ENCODE measurements at places on chromosomes 12 and 14. TPM values are rescaled to one million over a fixed set of nuclear protein-coding genes. Genes with fewer than 3 reads are reported as not detected.
A peak's percentile ranks its signal among the peaks of the same experiment; 100 is the strongest.

DNA sequence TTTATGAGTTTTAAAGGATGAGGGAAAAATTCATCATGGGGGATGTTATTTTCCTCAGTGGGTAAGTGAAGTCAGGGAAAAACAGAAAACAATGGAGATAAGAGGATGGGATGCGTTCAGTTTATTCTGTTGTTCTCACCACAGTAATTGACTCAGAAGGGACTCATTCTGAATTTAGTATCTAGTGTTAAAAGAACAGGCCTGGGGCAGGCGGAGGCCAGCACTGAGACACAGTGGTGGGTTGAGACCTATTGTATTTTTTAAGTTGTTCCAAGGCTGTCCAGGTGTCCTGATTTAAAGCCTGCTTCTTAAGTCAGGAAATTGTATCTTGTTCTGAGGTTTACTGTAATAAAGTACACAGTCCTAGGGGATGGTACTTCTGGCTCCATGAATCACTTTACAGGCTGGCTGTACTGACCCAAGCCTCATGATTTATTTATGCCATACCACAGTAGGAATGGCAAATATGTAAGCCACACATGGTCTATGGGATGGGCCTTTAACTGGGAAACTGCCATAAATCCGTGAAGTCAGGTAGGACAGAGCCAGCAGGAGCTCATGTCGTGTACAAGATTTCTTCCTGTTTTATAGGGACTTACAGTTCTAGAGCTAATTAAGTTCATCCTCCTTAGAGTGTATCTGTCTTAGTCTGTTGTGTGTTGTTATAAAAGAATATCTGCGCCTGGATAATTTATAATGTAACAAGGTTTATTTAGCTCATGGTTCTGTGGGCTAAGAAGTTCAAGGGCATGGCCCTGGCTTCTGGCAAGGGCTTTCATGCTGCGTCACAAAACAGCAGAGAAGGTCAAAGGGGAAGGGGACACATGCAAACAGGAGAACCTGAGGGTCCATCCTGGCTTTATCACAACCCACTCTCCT is 244.1 kb downstream of the FBXL14 start:
- H3K27me3 ChIP-seq, result no peaks in the 10 kb centered on the region
- peaks cover 15% of the 10 kb centered on the region for H3K4me1 ChIP-seq
- H3K36me3 ChIP-seq, result no peaks in the 10 kb centered on the region

DNA sequence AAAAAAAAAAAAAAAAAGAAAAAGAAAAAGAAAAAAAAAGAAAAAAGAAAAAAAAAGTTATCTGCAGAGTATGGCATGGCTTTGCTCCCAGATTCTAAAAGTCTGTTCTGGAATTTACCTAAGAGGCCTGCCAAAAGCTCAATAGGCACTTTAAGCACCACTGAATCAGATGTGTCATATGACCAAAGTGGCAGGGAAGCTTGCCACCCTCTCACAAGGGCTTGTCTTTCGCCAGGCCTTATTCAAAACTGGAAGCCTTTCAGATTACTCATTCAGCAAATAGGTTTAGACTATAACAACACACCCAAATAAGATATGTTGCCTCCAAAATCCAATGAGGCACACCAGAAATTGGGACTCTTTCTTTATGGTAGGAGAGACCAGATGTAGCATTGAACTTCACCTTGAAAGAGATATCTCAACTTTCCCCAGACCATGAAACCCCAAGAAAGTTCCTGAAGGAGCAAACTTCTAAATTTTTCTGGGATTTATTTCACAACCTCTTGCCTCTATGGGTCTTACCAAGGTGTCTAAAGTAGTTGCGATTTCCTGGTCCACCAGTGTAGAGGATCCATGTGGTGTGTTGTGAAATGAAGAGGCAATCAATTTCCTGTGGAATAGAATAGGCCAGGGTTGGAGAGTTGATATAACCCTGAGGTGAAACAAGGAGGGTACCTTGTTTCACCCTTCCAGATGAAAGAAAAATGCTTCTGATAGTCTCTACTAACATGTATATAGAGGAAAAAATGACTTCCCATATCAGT is 218.8 kb downstream of the DAD1 start:
- H3K4me1 ChIP-seq, result peaks cover 12% of the 10 kb centered on the region
- no peak overlapping the region for H3K27ac ChIP-seq
- no peaks in the 10 kb centered on the region for H3K27me3 ChIP-seq
- no peaks in the 10 kb centered on the region for H3K36me3 ChIP-seq
- no peak overlapping the region for H3K4me3 ChIP-seq

GRCh38 chr12:39417916-39418315 is 25.0 kb downstream of the KIF21A start:
- no peak overlapping the region for H3K27ac ChIP-seq
- no peak for DNase-seq
- no peak overlapping the region for H3K4me3 ChIP-seq
- H3K4me1 ChIP-seq, result no peaks in the 10 kb centered on the region

GRCh38 chr12:83575326-83575725 is 888.6 kb downstream of the TMTC2 start:
- no peaks in the 10 kb centered on the region for H3K36me3 ChIP-seq
- DNase-seq, result no peak
- H3K4me3 ChIP-seq, result no peak overlapping the region
- peaks cover 9% of the 10 kb centered on the region for H3K4me1 ChIP-seq
- H3K27ac ChIP-seq, result no peak overlapping the region
- H3K27me3 ChIP-seq, result no peaks in the 10 kb centered on the region

- H3K4me1 ChIP-seq, result no peaks in the 10 kb centered on the region
- no peak for DNase-seq
- no peaks in the 10 kb centered on the region for H3K36me3 ChIP-seq
- H3K27ac ChIP-seq, result no peak overlapping the region
- no peak overlapping the region for H3K4me3 ChIP-seq
- H3K27me3 ChIP-seq, result no peaks in the 10 kb centered on the region
Observed at GRCh38 chr14:106228541-106229158, 702.3 kb downstream of the TMEM121 start.

DNA sequence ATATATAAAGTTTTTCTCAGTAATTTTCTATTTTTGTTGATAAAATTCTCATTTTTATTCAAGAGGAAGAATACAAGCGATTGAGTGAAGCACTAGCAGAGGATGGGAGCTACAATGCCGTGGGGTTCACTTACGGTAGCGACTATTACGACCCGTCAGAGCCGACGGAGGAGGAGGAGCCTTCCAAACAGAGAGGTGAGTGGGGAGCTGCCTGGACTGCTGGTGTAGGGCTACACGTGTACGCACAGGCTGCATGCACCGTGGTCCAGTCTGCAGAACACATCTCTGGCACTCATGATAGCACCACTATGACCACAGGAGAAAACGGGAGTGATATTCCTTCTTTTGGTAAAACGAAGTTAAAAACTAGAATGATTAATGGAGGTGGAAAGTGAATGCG is 3.9 kb downstream of the SFSWAP start:
- no peak for DNase-seq
- H3K27me3 ChIP-seq, result no peaks in the 10 kb centered on the region
- peaks cover 11% of the 10 kb centered on the region for H3K4me1 ChIP-seq
- H3K4me3 ChIP-seq, result no peak overlapping the region
- H3K27ac ChIP-seq, result no peak overlapping the region
- H3K36me3 ChIP-seq, result peaks cover 21% of the 10 kb centered on the region

DNA sequence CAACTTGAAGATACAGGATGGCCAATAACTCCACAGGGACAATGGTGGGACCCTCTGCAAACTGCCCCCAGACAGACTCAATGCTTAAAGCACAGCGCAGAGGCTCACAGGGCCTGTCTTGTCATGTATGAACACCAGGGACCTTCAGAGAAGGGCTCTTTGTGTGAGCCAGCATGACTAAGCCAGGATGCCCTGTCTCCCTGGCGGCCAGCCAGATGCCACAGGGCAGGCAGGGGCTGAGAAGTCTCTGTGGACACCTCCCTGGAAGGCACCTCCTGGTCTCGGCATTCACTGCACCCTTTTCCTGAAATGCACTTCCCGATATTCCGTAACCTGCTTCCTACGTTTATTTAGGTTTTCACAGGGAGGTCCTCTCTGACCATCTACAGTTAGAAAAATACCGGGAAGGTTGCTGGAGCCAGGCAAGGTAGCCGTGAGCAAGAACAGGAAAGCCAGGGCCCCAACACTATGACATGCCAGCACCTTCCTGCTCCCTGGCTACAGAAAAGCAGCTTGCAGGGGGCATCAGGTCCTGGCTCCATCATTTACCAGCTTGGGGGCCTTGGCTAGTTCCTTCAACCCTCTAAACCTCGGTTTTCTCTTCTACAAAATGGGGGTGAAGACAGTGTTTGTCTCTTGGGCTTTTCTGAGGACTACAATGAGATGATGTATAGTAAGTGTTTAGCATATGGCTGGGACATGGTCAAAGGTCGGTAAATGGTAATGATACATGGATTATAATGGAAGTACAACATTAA is 65.0 kb downstream of the PITPNM2 start:
- peaks cover 36% of the 10 kb centered on the region for H3K4me1 ChIP-seq
- peak; percentile 89 for DNase-seq
- H3K27ac ChIP-seq, result no peak overlapping the region
- H3K36me3 ChIP-seq, result no peaks in the 10 kb centered on the region
- no peak overlapping the region for H3K4me3 ChIP-seq

GRCh38 chr12:51051787-51052186 is 3.7 kb downstream of the LETMD1 start:
- H3K4me3 ChIP-seq, result no peak overlapping the region
- no peak overlapping the region for H3K27ac ChIP-seq
- no peaks in the 10 kb centered on the region for H3K27me3 ChIP-seq
- peaks cover 20% of the 10 kb centered on the region for H3K4me1 ChIP-seq

GRCh38 chr12:121038861-121039668 is at the start of gene OASL:
OASL (minus strand) TSS chr12:121039246; CDS start chr12:121038971, 275 bp downstream.
- H3K36me3 ChIP-seq, result no peaks in the 10 kb centered on the region
- H3K4me3 ChIP-seq, result peak within 1 kb of the TSS; percentile 73

- DNase-seq, result no peak
- H3K4me3 ChIP-seq, result no peak overlapping the region
- no peak overlapping the region for H3K27ac ChIP-seq
- H3K4me1 ChIP-seq, result no peaks in the 10 kb centered on the region
Observed at GRCh38 chr12:20006871-20007730, 361.2 kb upstream of the PDE3A start.

DNA sequence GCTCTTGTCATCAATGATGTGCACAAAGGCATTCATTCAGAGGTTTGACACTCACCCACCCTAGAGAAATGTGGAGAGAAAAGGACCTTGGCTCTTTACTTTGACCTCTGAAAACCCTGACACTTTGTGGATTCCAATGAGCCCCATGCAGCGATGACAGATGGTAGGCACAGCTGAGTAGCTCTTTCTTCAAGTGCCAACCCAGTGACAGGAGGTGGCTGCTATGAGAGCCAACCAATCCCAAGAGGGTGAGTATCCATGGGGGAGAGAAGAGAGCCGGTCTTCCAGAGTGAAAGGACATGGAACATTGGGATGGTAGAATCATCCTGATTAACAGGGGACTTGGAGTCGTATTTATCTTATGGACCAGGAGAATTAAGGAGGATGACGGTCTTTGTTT is 17.8 kb downstream of the SLC8A3 start:
- H3K27me3 ChIP-seq, result peaks cover 3% of the 10 kb centered on the region
- no peak for DNase-seq
- no peak overlapping the region for H3K27ac ChIP-seq
- no peaks in the 10 kb centered on the region for H3K4me1 ChIP-seq
- no peaks in the 10 kb centered on the region for H3K36me3 ChIP-seq
- H3K4me3 ChIP-seq, result no peak overlapping the region

DNA sequence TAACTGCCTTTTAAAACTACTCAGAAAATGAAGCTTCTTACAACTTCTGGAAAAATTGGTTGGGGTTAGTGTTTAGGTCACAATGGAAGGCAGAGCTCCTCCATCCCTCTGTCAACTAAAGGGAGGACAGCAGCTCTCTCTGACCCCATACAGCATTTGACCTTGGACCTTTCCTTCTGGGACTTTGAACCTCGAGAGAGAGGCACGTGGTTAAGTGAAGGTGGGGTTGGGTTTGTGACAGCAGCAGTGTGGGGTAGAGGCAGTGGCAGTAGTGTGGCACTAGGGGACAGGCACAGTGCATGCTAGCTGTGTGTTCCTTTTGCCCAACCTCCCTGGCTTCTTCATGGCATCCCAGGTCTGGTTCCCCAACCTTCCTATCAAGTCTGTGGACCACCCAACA is 9.4 kb upstream of the C12orf75 start:
- DNase-seq, result no peak
- H3K4me1 ChIP-seq, result peaks cover 11% of the 10 kb centered on the region
- no peaks in the 10 kb centered on the region for H3K27me3 ChIP-seq
- no peak overlapping the region for H3K4me3 ChIP-seq

DNA sequence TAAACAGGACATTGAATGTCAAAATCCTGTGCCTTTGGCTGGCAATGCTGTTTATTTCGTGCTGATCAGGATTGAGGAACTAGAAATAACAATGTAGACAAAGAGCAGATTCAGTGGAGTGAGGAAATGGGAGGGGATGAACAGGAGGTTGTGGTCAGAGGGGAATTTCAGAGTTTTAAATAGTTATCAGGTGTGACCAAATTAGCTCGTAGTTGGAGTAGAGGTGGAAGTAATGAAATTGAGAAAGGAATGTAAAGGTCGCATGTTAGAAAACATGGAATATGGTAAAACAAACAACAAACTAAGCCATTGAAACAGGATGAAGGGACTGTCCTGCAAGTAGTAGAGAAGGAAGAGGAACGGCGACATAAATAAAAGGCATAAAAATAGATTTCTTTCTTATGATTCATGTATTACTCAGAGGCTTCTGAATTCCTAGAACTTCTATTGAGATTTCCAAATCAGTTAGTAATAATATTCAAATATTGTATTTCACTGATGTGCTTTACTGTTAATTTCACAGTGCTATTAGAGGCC is 9.5 kb upstream of the SAV1 start:
- peak overlapping the region; percentile 84 for H3K27ac ChIP-seq
- H3K27me3 ChIP-seq, result no peaks in the 10 kb centered on the region
- peaks cover 38% of the 10 kb centered on the region for H3K4me1 ChIP-seq

- H3K36me3 ChIP-seq, result no peaks in the 10 kb centered on the region
- H3K27ac ChIP-seq, result peak overlapping the region; percentile 89
- no peak overlapping the region for H3K4me3 ChIP-seq
- H3K4me1 ChIP-seq, result peaks cover 38% of the 10 kb centered on the region
Observed at GRCh38 chr14:93084866-93085857, 30.6 kb downstream of the ITPK1 start.

GRCh38 chr12:122106843-122107242 is 28.3 kb downstream of the MLXIP start:
- H3K4me1 ChIP-seq, result peaks cover 31% of the 10 kb centered on the region
- DNase-seq, result no peak
- H3K36me3 ChIP-seq, result no peaks in the 10 kb centered on the region
- no peak overlapping the region for H3K4me3 ChIP-seq
- H3K27me3 ChIP-seq, result no peaks in the 10 kb centered on the region

DNA sequence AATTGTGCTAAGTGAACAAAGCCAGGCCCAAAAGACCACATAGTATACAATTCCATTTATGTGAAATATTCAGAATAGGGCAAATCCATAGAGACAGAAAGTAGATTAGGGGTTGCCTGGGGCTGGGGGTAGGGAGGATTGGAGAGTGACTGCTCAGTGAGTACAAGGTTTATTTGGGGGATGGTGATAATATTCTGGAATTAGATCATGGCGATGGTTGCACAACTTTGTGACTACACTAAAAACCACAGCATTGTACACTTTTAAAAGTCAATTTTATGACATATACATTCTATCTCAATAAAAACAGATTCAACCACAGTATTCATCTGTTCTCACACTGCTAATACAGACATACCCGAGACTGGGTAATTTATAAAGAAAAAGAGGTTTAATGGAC is 68.7 kb upstream of the MAP1LC3B2 start:
- no peak overlapping the region for H3K4me3 ChIP-seq
- no peaks in the 10 kb centered on the region for H3K27me3 ChIP-seq
- DNase-seq, result no peak
- peaks cover 15% of the 10 kb centered on the region for H3K4me1 ChIP-seq
- H3K36me3 ChIP-seq, result no peaks in the 10 kb centered on the region
- H3K27ac ChIP-seq, result no peak overlapping the region

Gene PLA2G1B
- polyA plus RNA-seq, result not detected

Gene LRTM2
- polyA plus RNA-seq, result not detected

Gene NRL
- polyA plus RNA-seq, result 0.29 TPM

Gene SOAT2
- not detected for polyA plus RNA-seq

Gene ESPL1
- 3.7 TPM for polyA plus RNA-seq

Gene RPL10L
- polyA plus RNA-seq, result not detected

Gene NRIP2
- not detected for polyA plus RNA-seq

Gene B4GALNT1
- polyA plus RNA-seq, result 0.08 TPM

Data from keratinocyte (primary cell).